NCI-H146 (cell line): ENCODE measurements at places on chromosomes 13 and 19.

- DNase-seq: no peak
Observed at GRCh38 chr13:94168783-94169453, 310.6 kb downstream of the DCT start.

- no peak for DNase-seq
Observed at GRCh38 chr19:821231-821824, 427 bp downstream of the PLPPR3 start.

- DNase-seq: peak; percentile 43
Observed at GRCh38 chr19:58181902-58182576, 822 bp upstream of the ZNF274 start.

GRCh38 chr13:91652404-91653301 lies 254.2 kb downstream of the GPC5 start:
- no peak for DNase-seq
